ENCODE measurements at places on chromosomes 3 and 15.

DNA sequence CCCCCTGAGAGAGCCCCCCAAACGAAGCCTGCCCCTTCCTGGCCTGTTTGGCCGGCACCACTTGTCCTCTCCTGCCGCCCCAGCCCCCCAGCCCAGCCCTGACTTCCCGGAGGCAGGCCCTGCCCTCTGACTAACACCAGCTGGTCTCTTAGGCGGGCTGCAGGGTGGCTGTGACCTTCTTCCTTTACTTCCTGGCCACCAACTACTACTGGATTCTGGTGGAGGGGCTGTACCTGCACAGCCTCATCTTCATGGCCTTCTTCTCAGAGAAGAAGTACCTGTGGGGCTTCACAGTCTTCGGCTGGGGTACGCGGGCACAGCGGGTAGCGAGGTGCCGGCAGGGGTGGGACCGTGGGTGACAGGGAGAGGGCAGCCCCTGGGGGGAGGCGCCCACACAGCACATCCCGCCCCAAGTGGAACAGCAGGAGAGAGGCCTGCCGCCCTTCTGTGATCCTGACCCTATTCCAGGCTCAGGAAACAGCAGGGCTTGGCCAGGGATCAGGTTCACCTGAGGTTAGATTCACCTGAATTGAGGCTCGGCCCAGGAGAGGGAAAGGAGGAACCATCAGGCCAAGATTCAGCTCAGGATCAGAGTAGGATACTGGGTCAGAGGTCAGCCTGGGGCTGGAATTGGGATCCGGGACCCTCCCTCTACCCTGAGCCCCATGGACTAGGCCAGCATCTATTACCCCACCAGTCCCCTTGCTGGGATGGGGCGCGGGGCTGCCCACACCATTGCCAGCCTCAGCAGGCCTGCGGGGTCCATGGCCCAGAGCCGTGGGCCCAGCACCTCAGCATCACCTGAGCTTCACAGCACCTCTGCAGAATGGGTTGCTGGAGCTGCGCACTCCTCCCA, 21.9 kb downstream of the PTH1R start:
- DNase-seq: no peak
- H3K36me3 ChIP-seq: no peaks in the 10 kb centered on the region
- H3K4me3 ChIP-seq: no peak overlapping the region
- no peak overlapping the region for H3K27ac ChIP-seq

DNA sequence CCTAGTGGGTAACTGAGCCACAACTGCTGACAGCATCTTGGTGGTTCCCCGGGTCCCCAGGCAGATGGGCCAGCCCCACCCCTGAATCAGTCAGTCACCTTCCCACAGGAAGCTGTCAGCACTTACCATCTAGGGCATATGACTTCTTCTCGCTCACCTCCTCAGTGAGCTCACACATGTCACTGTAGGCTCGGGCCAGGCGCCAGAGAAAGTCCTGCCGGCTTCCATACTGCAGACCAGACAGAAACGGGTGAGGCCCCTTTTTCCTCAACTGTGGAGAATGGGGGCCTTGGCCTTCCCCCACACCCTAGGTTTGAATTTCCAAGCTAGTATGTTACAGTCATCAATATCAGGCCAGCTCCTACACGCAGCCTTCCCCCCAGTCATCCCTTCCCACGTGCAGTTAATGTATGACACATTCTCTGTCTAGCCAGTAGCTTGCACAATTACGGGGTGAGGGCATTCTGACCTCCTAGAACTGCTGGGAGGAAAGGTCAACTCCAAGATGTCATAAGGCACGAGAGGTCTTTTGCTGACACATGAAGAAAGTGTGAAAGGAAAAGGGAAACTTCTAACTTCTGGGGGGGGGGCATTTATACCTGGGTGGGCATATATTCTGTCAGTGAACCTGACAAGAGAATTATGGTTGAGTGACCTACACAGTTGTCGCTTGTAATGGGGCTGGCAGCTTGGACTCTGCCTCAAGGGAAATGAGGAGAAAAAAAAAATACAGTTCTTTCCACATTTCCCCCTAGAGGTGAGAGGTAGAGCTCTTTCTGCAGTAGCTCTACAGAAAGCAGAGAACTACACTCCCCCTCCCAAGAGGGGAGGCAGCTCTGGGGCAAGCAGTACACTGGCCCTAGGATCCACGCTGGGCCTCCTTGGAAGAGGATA, 10.9 kb downstream of the RMDN3 start:
- no peaks in the 10 kb centered on the region for H3K4me1 ChIP-seq
- no peak overlapping the region for H3K27ac ChIP-seq
- DNase-seq: no peak
- H3K36me3 ChIP-seq: peaks cover 79% of the 10 kb centered on the region

- H3K4me3 ChIP-seq: no peak overlapping the region
- H3K27me3 ChIP-seq: no peaks in the 10 kb centered on the region
- H3K4me1 ChIP-seq: no peaks in the 10 kb centered on the region
- H3K36me3 ChIP-seq: no peaks in the 10 kb centered on the region
Observed at GRCh38 chr3:84209474-84209873, 749.3 kb upstream of the CADM2 start.

DNA sequence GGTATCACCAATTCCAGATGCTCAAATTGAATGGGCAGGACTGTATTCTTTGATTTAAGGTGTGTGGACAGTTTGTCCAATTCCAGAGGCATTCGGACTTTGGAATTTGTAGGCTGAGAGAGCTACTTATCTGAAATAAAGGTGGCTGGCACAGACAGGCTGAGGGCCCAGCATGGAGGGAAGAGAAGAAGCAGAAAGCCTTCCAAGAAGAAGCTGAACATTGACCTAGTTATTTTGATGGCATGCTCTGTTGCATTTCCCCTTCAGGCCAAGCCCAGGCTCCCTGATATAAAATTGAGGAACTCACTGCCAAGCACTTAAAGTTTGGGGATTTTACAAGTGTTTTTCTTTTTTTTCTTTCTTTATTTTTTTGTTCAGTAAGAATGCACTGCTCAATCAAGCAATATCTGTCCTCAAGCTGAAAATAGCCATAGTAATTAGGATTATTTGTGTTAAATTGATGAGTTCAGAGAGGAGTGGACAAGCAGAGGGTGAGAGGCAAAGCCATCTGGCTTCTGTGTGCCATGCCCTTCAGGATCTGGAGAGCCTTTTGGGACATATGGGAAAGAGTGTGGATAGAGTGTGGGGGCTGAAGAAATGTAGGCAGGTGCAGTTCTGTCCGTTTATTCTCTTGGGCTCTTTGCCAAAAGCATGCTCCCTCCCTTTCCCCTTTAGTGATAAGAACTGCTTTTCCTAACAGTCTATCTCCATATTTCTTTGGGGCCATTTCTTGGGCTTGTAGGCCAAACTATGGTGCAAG, 148.9 kb downstream of the OXSM start:
- no peaks in the 10 kb centered on the region for H3K27me3 ChIP-seq
- H3K4me1 ChIP-seq: no peaks in the 10 kb centered on the region
- H3K27ac ChIP-seq: no peak overlapping the region
- DNase-seq: no peak
- no peak overlapping the region for H3K4me3 ChIP-seq

DNA sequence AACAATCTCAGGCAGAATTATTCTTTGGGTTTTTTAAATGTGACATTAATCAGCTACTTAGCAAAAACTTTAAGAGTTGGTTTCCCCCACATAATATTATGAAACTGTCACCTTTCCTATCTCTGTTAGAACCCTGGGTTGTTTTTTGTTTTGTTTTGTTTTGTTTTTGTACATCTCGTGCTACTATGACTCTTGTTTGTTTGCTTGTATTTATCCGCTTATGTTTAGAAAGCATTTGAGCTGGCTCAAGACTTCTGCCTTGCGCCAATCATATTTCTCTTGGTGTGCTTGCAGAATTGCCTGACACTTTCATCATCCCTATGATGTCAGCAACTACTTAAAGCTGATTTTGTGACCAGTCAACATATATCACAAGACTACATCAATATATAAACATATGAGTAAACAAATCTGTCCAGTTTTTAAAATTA, 116.9 kb downstream of the DCLK3 start:
- no peaks in the 10 kb centered on the region for H3K27me3 ChIP-seq
- H3K36me3 ChIP-seq: no peaks in the 10 kb centered on the region
- peak overlapping the region; percentile 77 for H3K27ac ChIP-seq
- no peak overlapping the region for H3K4me3 ChIP-seq
- no peak for DNase-seq

DNA sequence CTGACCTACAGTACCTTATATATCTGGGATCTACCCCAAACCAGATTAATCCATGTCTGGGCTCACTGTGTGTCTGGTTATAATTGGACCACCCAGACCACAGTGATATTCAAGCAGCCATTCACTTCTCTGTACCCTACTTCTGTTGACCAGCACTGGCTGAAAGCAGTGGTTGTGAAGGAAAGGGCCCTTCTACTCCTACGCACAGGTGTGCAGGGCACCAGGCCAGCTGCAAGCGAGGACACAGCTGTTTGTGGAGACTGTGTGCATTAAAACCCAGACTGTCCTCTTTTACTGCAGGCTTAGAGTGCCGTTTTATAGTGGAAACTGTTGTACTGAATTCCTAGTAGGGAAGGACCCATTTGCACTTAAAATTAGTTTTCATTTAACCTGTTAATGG, 29.5 kb downstream of the CTDSPL start:
- no peak for DNase-seq
- H3K27ac ChIP-seq: no peak overlapping the region
- no peak overlapping the region for H3K4me3 ChIP-seq

DNA sequence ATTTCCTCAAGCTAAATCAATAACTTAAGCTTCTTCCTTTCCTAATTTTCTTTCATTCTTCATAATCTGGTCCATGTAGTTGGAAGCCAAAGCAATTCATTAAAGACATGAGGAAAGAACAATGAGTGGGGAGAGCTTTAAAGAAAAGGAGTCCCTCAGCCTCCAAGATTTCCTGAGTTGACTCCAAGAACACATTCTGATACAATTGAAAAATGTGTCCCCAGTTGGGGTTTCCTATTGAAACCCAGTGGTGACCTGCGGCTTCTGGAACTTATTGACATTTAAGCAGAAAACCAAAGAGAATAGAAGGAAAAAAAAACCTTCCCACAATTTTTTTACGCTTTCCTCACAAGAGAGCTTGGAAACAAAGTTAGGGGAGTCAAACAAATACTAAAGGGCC, 37.0 kb downstream of the ATP8B4 start:
- H3K4me3 ChIP-seq: no peak overlapping the region
- no peaks in the 10 kb centered on the region for H3K36me3 ChIP-seq
- no peak for DNase-seq
- H3K27ac ChIP-seq: no peak overlapping the region
- no peaks in the 10 kb centered on the region for H3K4me1 ChIP-seq

DNA sequence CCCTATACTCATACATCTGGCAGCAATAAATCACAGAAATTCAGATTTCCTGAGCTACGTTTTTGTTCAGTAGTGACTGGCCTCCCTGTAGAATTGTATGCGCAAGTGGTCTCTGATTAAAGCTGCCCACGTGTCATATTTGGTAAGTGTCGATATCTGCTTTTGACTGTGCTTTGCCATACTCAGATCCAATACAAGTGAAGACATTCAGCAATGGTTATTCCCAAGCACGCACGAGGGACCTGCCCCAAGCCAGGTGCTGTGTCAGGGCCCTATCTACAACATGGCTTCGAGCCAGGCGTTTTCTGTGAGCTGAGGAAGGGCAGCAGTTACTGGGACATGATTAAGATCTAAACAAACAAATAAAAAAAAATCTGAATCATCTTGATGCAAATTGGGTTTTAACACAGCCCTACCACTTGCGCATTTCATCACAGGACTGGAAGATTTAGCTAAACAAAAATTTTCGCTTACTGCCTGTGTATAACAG, 47.2 kb upstream of the ICE2 start:
- 0 out of 2 replicates have a peak, but pooled peaks cover 5% of the 10 kb centered on the region for H3K4me1 ChIP-seq
- no peak overlapping the region for H3K27ac ChIP-seq
- H3K4me3 ChIP-seq: no peak overlapping the region
- no peaks in the 10 kb centered on the region for H3K27me3 ChIP-seq
- H3K36me3 ChIP-seq: no peaks in the 10 kb centered on the region

- H3K4me3 ChIP-seq: no peak overlapping the region
- H3K27ac ChIP-seq: no peak overlapping the region
- H3K4me1 ChIP-seq: no peaks in the 10 kb centered on the region
- no peak for DNase-seq
Observed at GRCh38 chr15:53979051-53979788, 979 bp downstream of the UNC13C start.

DNA sequence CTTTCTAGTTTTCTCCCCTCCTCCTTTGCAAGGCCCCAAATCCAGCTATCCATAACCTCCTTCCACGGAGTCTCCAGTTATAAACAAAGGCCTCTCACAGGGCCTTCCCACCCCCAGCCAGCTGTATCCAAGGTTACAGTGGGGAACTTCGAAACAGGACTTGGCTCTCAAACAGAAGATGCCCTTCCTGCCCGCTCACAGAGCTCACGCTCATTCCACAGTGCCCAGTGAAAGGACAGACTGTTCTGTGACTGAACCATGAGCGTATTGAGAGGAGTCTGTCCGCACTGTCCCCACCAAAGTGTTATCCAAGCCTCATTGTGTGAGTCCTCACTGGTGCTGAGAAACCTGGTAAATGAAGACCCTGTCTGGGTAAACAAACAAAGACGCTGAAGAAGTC, 35.4 kb downstream of the ARHGAP31 start:
- no peak overlapping the region for H3K4me3 ChIP-seq
- no peak for DNase-seq
- H3K27ac ChIP-seq: no peak overlapping the region
- H3K36me3 ChIP-seq: peaks cover 5% of the 10 kb centered on the region
- peaks cover 7% of the 10 kb centered on the region for H3K4me1 ChIP-seq

DNA sequence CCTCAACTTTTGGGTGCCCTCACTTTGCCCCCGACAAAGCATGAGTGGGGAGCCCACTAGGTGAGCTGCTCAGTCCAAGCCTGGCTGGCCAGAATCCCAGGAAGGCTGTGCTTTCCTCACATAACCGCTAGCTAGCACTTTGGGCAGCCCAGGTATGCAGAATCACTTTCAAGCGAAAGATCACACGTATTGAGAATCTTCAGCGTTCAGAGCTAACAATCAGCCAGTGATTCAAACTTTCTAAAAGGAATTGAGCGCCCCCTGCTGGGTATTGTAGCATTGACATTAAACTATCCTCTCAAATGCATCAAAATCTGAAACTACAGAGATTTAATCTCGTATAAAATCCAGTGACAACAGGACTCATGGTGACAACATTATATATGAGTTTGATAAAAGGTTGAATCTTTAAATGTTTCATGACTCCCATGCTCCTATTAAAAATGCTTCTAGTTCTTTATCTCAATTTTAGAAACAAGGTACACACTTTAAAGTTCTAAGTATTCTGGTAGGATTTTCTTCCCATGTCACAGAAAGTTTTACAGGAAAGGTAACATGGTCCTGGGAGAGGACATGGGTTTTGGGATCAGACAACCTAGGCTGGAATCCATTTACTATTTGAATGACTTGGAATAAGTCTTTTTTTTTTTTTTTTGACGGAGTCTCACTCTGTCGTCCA, 11.8 kb downstream of the ANAPC13 start:
- peaks cover 33% of the 10 kb centered on the region for H3K4me1 ChIP-seq
- H3K4me3 ChIP-seq: no peak overlapping the region
- peaks cover 27% of the 10 kb centered on the region for H3K36me3 ChIP-seq
- DNase-seq: peak; percentile 81
